ENCODE measurements at places on chromosomes 3 and 15.

DNA sequence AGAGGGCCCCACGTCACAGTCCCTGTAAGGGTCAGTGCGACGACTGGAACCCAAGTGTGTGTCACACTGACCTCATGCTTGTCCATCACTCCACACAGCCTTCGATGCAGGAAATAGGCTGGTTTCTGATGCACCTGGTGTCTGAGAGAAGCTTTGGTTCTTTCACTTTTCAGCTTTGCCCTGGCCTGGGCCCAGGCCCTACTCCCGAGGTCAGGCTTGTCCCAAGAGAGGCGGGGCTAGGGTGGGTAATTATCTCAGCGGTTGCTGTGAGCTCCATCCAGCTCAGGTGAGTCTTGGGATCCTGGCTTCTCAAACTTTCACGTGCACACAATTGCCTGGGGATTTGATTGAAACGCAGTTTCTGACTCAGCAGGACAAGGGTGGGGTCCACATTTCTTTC is 19.6 kb upstream of the CHRNB4 start:
- DNase-seq: no peak

DNA sequence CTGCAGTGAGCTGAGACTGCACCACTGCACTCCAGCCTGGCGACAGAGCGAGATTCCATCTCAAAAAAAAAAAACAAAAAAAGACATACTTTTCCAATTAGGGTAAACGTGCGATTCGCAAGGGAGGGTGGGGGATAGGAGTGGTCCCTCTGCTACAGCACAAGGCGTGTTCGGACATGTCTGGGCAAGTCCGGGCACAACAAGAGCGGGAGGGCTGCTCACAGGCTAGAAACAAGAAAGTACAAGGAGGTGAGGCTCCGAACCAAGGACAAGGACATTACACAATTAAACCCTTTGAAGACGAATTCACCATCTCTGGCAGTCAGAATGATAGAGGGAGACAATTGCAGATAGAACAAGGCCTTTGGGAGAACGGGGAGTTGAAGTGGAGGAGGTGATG is 32.2 kb upstream of the BCL2A1 start:
- DNase-seq: no peak

GRCh38 chr15:69896606-69897005 is 201.1 kb downstream of the TLE3 start:
- DNase-seq: no peak

- DNase-seq: no peak
Observed at GRCh38 chr3:60366486-60366885, 884.8 kb downstream of the FHIT start.

DNA sequence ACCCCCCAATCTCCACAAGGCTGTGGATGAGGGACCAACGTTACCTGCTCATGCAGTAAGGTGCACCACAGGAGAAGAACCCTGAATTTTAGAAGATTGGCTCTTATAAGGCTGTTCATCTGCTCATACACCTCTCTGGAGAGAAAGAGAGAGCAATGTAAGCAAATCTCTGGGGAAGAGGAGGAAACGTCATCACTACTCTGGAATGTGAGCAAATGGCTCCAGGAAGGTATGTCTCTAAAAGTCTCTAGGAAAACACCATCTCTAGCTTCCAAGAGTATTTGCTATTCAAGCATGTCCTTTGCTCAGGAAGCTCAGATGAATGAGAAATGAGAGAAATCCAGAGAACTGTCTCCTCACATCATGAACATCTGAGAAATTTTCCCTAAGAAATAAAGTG is 235.4 kb downstream of the TBL1XR1 start:
- DNase-seq: no peak

GRCh38 chr3:105139881-105140560 is 226.7 kb upstream of the ALCAM start:
- DNase-seq: no peak
